Upper lobe of right lung (tissue), 1 donor: ENCODE measurements at places on chromosomes 5 and 9.
A peak's percentile ranks its signal among the peaks of the same experiment; 100 is the strongest.

DNA sequence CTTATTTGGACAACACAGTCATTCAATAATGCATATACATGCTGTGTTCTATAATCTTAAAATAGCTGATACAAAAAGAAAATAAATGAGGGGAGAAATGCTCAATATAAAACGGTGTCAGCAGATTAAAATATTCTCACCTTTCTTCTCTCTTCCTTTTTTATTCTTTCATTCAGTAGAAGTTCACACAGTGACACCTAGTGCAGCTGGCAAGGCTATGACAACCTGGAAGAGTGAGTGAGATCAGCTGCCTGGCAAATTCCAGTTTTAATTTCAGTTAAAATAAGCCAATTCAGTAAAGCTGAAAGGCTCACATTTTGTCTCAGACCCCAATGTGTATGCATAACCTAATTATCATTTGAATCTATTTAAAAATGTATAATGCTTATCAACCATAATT, 150.3 kb downstream of the RASEF start:
- no peak for DNase-seq

GRCh38 chr5:168747987-168748777, 169.0 kb upstream of the PANK3 start:
- DNase-seq: no peak

GRCh38 chr9:91847581-91848091, 102.4 kb downstream of the ROR2 start:
- no peak for DNase-seq

DNA sequence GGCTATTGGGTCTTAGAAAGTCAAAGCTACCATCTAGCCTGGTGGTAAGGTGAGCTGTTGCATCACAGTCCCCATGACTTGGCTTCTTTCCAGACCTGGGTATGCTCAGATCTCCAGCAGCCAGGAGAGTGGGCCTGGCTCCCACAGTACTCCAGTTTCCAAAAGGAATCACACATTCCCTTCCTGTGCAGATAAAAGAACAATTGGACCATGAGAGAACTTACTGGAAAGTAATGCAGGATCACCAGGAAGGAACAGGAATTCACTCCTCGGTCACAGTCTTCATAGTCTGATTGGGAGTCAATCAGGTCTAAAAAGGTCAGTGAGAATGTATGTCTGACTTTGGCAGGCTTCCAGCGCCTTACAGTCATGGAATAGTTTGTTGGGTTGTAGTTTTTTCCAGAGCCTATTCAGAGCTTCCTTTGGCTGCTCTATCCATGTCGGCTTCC, 47.8 kb upstream of the CD180 start:
- no peak for DNase-seq

GRCh38 chr9:109941771-109942170, 161.8 kb downstream of the PALM2AKAP2 start:
- no peak for DNase-seq

DNA sequence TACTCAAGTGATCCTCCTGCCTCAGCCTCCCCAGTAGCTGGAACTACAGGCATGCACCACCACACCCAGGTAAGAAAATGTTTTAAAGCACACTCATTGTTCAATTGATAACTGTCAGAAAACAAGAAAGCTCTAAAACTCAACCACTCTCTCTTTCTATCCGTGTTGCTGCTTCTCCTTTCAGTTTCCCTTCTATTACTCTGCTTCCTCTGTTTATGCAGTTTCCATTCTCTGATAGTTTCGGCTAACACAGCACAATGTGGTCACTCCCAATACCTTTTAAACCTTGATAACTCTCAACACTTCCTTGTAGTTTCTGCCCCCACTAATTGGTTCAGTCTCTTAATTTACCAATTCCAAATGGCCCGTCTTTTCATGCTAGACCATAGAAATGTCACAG, 59.2 kb upstream of the NR4A3 start:
- no peak for DNase-seq

DNA sequence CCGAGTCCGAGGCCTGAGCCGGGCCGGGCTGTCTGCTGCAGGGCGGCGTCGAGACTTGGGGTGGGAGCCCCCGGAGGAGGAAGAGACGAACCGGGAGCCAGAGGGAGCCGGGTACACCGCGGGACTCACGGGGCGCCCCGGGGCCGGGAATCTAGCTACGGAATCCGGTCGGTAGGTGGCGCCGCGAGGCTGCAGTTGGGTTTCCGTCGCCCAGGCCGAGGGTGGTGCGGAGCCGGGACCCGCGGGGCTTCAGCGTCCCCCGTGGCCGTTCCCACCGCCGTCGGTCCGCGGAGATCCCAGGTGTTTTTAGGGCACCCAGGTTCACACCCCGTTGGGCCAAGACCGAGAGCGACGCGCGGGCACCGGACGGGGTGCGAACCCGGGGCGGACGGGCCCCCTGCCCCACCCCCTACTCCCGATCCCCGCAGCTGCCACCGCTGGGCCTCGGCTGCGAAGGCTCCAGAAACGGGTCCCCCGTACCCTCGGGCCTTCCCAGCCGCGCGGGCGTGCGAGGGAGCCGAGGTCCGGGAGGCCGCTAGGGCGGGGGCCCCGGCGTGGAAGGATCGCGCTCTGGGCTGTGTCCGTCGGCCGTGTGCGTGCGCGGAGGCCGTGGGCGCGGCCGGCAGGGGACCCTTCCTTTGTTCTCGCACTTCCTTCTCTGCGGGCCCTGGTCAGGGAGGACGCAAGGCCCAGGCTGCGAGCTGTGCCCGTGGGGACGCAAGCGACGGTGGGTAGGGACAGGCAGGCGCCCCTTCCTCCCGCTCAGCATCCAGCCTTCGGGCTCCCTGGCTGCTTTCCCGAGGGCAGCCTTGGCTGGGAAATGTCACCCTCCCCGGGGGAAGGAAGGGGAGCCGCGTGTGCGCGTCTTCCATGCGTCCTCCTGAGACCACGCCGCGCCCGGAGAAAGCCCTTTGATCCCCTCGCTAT, 146.6 kb downstream of the GAPVD1 start:
- peak; percentile 90 for DNase-seq

DNA sequence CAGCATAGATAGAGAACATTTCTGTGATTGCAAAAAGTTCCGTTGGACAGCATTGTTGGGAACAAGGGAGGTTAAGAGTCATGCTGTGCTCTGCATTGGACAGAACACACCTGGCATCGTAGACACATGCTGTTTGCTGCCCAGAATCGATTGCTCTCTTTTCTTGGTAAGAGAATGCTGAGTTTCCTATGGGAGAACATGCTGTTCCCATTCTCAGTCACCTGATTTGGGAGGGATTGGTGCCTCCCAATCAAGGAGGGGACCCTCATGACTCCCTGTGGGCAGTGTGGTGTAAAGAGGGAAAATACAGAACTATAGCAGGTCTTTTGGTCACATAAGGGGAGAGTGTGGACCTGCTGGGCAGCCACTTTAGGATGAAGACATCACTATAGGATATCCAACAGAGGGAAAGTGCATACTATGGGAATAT, 555.4 kb upstream of the CLINT1 start:
- DNase-seq: no peak

DNA sequence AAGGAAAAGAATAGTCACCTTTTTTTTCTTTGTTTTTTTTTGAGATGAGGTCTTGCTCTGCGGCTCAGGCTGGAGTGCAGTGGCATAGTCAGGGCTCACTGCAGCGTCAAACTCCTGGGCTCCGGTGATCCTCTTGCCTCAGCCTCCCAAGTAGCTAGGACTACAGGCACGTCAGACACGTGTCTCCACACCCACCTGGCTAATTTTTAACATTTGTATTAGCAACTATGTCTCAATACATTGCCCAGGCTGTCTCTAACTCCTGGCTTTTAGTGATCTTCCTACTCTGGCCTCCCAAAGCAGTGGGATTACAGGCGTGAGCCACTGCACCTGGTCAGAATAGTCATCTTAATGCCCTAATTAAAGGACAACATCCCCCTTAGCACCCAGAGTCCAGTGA, 54.4 kb upstream of the CTSL start:
- DNase-seq: no peak

GRCh38 chr9:137294091-137294680, 7.9 kb downstream of the NRARP start:
- DNase-seq: peak; percentile 71

DNA sequence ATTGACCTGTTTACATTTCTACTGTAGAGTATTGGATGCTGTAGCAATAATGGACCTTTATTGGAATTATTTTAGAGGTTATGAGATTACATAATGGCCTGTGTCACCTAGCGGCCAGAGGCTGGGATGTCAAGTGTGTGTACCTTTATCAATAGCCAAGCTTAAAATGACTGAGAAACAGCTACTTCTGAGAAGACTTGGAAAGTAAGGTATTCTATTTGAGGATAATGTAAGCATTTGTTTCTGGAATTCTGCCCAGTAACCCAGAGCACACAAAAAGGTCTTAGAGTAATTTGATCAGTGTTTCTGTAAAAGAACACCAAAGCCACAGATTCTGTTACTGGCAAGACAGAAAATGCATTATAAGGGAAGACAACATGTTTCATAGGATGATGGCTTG, 116.8 kb downstream of the MACIR start:
- DNase-seq: no peak

DNA sequence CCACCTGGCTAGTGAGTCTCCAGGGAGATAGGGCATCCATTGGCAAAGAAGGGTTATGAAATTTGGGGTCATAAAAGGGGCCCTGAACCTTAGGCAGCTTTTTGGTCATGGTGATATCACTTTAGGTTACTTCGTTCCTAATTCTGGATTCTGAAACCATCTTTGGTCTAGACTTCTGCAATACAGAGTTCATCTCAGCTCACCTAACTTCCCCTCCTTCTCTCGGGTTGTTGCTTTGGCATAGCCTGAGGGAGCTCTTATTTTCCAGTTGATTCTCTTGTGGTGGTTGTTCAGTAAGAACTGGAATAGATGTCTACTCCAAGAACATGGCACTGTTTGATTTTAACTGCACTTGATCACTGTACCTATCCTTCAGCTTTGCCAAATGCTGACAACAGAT, 148.9 kb upstream of the RUSC2 start:
- DNase-seq: no peak

- DNase-seq: no peak
Measured at GRCh38 chr9:27929841-27930240, 356.6 kb upstream of the C9orf72 start.

- DNase-seq: no peak
Measured at GRCh38 chr9:84337252-84337651, 3.3 kb downstream of the SLC28A3 start.
